Adrenal gland (tissue), 19 donors: ENCODE measurements at places on chromosomes 6 and 20. TPM values are rescaled to one million over a fixed set of nuclear protein-coding genes. Genes with fewer than 3 reads are reported as not detected.
A peak's percentile ranks its signal among the peaks of the same experiment; 100 is the strongest.

DNA sequence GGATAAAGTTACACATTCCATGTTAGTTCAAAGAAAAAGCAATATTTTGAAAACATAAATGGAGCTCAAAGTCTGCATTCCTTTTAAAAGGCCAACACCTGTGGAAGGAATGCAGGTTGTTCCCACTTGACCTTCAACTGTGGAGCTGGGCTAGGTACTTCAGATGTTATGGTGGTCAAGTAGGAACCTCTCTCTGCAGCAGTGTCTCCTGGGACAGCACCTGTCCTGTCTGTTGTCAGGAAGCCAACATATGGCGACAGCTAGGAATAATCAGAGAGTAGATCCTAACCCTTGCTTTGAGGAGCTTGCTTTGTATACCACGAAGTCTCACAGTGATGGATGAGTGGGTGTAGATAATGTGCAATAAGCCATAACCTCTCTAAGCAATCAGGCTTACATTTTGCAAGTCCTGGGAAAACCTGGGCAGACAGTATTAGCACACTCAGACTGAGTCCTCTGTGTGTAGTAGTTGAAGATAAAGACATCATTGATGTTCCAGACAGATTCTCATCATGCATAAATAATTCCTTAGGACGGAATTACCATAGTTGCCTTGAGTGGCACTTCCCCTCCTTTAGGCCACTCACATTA, 347.5 kb downstream of the PRL start:
- DNase-seq: no peak

GRCh38 chr6:7763881-7764280, 38.0 kb downstream of the BMP6 start:
- DNase-seq: no peak

The TRIM15 gene
- total RNA-seq: not detected

DNA sequence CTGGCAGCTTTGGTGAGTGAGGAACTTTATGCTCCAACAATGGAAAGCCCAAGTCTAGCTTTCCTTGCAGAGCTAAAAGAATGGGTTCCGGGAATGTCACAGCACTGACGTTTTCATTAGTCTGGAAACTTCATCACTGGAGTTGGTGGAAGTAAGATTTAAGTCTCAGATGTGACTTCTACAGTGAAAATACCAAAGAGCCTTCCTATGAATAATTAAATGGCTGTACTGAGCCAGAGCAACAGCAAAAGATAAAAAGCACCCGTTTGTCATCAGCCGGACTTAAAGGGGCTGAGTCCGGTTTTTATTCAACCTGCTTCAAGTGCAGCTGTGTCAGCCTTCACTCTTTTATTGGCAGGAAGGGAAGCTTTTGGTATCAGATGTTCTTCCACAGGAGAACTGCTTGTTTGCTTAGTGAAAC, 46.5 kb upstream of the SHLD1 start:
- DNase-seq: peak; percentile 19

GRCh38 chr6:11869672-11870340, 91.2 kb upstream of the ADTRP start:
- DNase-seq: peak; percentile 71

The ANKRD66 gene
- not detected for total RNA-seq

DNA sequence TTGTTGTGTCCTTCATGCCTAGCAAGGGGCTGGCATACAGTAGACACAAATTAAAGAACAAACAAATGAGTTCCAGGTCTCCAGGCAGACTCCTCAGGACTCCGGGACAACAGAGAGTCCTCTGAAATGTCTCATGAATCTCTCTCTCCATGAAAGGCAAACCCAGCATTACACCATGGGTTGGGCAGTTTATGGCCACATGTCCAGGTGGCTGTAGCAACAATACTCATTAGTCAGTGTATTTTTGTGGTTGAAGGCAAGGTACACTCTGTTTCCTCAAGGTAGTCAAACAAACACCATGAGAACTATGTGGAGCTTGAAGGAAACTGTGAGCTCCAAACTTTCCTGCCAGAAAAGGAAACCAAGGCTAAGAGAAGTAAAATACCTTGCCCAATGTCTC, 62.2 kb downstream of the KCNB1 start:
- DNase-seq: no peak

GRCh38 chr20:17505636-17506517, 25.3 kb downstream of the BFSP1 start:
- no peak for DNase-seq

GRCh38 chr20:8079976-8080375, 52.1 kb upstream of the PLCB1 start:
- no peak for DNase-seq

The RIPOR2 gene
- 4.1 TPM for total RNA-seq

DNA sequence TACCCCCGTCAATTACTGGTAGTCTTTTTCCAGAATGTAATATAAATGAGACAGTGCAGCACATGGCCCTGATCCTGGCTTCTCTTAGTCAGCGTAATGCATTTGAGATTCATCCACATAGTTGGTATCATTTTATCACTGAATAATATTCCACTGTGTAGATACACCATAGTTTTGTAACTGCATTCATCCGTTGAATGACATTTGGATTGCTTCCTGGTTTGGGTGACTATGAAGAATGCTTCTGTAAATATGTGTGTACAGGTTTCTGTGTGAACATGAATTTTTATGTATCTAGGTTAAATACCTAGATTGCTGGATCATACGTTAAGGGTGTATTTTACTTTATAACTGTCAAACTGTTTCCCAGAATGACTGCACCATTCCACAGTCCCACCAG, 62.6 kb upstream of the STMND1 start:
- no peak for DNase-seq

DNA sequence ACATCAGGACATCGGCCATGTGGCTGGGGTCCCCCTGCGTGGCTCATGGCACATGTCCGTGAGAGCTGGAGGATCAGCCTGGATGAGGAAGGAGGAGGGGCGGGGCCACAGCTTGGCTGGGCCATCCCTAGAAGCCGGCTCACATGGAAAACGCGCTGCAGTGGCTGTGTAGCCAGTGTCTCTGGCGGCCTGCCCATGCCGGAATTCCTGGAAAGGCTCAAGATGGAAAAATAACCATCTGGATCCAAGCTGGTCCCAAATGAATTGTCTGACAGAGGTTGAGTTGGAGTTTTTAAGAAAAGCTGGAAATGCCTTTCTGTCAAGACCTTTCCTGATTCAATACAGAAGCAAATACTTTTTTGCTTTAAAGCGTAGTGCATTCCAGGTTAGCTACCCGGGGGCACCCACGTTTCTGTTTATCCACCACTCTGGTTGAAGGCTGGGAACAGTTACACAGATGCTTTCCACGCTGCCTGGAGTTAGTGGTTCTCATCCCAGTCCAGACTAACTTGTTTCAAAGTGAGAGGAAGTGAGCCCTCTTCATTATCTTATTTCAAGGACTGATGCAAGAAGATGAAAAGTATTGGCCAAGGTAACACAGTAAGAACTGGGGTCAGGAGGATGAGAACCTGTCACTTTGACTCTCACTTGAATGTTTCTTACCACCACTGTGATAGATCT, 99.0 kb downstream of the GMPR start:
- peak; percentile 79 for DNase-seq

DNA sequence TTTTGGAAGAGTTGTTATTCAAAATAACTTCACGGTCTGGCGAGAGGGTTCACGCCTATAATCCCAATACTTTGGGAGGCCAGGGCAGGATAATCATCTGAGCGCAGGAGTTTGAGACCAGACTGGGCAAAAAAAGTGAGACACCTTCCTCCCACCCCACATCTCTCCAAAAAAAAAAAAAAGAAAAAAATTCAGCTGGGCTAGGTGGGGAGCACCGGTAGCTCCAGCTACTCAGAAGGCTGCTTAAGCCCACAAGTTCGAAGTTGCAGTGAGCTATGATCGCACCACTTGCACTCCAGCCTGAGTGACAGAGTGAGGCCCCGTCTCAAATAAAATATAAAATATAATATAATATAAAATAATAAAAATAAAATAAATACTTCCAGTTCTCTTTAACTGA, 10.4 kb downstream of the OR2B2 start:
- DNase-seq: no peak

The ADGRF4 gene
- total RNA-seq: 0.87 TPM

GRCh38 chr20:17710379-17711266, 10.9 kb downstream of the BANF2 start:
- no peak for DNase-seq

The SLC35D3 gene
- total RNA-seq: not detected

The TMEM200A gene
- total RNA-seq: 87.7 TPM

GRCh38 chr6:129696028-129696418, 14.0 kb downstream of the ARHGAP18 start:
- DNase-seq: no peak

The TMEM151B gene
- total RNA-seq: 0.71 TPM

The LRRC73 gene
- 4.4 TPM for total RNA-seq

The SRMS gene
- total RNA-seq: not detected

- no peak for DNase-seq
Observed at GRCh38 chr6:125066964-125067363, 86.6 kb upstream of the TPD52L1 start.

- no peak for DNase-seq
Observed at GRCh38 chr6:34438705-34439104, 12.8 kb upstream of the RPS10 start.

The SLC2A10 gene
- total RNA-seq: 10.6 TPM

The ZC2HC1B gene
- not detected for total RNA-seq

The CALHM6 gene
- 4.2 TPM for total RNA-seq

GRCh38 chr20:35312318-35312717, 20.1 kb upstream of the FAM83C start:
- DNase-seq: no peak

DNA sequence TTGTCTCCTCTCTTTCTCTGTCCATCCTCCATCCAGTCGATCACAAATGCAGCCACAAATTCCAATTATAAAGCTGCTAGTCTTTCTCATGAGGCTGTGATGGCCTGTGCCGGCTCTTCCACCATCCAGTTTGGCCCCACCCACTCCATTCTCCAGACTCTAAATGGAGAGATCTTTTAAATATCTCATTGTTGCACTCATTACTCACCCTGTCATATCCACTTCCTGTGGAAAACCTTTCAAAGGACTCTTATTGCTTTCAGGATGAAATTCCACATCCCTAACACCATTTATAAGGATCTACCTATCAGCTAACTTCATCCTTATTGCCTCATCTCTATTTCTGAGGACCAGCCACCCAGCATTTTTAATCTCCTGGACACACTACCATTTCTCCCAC, 70.6 kb downstream of the NRN1 start:
- no peak for DNase-seq

The CRISP3 gene
- not detected for total RNA-seq

- DNase-seq: no peak
Observed at GRCh38 chr20:833121-833449, 430 bp upstream of the FAM110A start.

DNA sequence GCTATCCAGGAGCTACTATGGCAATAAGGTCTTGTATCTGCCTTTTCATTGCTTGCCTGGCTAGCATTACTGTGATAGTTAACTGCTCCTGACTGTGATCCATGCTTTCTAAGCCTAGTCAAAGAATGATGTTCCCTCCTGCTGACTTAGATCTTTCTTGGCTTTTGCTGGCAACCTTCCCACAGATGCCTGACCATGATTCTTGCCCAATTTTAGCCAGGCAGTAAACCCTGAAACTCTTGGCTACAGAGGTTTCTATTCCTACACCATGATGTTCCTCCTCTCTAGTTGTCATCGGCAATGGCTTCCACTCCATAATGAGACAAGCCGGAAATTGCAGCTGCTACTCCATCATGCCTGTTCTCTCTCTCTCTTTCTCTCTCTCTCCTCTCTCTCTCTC, 238.1 kb downstream of the HAO1 start:
- no peak for DNase-seq

DNA sequence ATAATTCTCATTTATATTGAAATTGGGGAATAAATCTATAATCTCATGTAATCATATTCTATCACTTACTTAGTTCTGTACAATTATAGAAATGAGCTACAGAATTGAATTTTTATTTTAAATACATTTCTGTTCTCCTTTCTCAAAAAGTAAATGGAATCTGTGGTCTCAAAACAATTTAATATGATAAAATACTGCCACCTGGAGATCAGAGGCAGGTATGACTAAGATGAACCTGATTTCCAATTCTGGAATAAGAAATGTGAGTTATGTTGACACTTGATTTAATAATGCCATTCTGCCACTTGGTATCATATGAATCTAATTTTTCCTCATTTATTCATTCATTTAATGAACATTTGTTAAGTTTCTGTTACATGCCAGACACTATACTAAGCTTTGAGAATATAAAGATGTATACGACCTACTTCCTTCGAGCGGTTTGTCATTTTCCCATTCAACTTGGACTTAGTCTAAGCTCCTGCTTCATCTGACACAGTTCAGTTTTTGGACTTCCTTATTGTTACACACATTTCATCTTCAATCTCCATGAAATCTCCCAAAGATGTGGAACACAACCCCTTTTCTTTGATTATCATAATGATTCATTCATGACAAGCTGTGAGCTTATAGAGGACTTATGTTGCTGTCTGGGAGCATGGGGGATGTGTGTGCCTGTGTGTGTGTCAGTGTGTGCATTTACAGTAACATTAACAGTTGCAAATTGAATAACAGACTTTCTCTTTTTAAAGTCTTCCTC, 7.5 kb upstream of the CCDC28A start:
- no peak for DNase-seq

DNA sequence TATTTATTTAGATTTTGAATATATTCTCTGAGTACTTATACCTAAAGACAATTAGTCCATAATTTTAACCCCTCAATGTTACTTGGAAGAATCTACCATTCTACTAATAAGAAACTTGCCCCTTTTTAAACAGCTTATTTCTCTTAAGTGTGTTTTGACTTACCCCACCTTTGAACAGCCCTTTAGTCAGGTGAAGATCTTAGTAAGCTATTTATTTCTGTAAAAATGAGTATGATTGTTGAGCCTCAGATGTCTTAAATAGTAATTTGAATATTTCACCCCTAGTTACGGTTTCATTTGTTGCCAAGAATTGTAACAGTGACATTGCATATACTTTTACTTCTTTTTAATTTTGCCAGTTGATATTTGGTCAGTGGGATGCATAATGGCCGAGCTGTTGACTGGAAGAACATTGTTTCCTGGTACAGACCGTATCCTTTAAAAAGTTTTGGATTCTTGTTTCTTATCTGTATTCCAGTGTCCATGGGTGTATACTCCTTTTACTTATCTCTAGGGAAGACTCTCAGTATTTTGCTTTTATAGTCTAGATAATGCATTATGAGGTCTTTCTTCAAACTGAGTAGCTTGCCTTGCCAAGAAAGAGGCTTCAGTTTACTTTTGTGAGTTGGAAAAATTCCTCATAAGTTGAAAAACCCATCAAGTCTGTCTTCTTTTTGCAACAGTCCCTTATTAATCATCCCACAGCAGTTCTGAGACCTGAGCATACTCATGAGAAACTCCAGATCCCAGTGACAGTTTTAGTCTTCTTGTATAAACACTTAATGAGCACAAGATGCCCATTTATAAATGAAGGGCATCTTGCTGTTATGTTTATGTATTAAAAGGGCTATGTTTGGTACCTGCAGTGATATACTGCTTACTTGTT, 48.8 kb downstream of the MAPK14 start:
- DNase-seq: no peak

DNA sequence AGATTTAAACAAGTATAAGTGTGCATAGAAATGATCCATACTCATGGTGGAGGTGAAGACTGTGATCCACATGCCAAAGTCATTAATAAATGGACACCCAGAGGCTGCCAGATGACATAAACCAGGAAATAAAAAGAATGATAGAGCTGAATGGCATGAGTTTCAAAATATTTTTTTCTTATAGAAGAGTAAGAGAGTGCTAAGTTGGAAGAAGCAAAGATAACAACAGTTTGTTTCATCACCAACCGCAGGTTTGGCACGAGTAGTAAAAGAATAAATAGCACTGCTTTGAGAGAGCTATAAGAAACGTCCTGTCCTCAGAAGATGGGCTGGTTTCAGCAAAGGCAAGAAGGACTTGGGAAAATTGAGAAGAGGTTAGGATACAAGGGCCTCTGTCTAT, 246.9 kb downstream of the UBE3D start:
- no peak for DNase-seq

The CDK5RAP1 gene
- total RNA-seq: 23.9 TPM
